ENCODE measurements at places on chromosomes 3 and 15.

- DNase-seq: no peak
Observed at GRCh38 chr15:90820481-90820880, 47.9 kb upstream of the FURIN start.

GRCh38 chr3:106820726-106821362 is 556.4 kb upstream of the CCDC54 start:
- DNase-seq: no peak

- no peak for DNase-seq
Observed at GRCh38 chr3:49386056-49386756, 25.6 kb downstream of the RHOA start.

DNA sequence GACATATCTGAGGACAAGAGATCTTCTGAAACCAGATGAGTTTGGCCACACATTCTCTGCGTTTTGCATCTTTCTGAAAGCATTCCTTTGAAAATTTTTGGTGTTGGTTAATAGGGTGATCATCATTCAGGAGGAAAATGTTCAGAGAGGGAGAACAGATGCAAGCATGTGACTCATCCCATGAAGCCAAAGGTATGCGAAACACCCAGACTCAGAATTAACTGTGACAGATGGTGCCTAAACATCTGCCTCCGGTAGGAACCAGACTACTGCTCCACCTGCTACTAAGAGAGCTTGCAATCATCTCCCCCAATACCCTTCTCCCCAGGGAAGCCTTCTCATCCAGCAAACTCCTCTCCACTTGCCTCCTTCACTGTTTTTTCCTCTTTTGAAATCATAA is 46.2 kb downstream of the TRIM69 start:
- DNase-seq: no peak

DNA sequence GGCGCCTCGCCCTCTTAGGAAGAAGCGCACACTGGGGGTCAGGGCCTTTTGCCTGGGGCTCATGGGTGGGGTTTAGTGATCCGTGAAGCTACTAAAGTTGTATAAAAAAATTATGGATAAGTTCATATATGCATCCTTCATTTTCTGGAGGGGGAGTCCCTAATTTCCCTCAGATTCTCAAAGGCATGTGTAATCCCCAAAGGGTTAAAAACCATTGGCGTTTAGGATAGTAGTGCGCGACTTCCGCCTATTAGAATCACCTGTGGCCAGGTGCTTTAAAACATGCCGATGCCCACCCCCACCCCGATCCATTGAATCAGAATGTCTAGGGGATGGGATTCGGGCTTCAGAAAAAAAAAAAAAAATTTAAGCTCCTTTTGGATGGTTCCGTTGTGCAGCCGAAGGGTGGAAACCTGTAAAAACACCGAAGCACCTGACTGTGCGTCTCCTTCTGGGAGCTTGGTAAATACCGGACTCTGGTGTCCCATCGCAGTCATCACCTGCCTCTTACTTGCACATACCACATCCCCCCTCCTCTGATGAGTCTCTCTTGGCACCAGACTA is 570 bp downstream of the APH1B start:
- no peak for DNase-seq

GRCh38 chr15:90677807-90678790 is 39.0 kb upstream of the BLM start:
- no peak for DNase-seq

DNA sequence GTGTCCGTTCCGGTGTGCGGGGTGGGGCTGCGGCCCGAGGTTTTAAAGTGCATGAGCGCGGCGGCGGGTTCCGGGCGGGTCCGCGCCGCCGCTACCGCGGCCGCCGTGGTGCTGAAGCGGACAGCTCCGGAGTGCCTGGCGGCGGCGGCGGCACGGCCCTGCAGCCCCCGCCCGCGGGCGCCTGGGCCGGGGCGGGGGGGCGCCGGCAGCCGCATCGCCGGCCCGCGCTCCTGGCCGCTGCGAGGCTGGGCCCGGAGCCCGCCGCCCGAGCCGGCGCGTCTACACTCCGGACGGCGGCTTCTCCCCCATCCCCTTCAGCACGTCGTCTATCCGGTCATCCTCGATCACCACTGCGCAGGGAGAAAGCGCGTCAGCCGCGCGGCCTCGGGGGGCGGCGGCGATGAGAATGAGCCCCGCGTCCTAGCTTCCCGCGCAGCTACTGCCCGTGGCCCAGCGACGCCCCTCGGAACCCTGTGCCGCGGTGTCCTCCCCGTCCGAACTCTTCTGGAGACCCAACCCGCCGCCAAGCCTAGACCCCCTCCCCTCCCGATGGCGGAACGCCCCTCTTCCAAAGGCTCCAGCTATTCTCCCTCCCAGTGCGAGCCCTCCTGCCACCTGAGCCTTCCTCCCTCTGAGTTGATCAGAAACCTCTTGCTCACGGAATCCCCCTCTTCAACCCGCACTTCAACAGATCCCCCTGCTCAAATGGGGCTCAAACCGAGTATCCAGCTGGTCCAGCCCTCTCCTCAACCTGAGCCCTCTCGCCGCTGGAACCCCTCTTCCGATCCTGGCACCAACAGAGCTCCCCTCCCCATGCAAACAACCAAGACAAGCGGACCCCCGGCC is 1.3 kb downstream of the CAMK2N2 start:
- no peak for DNase-seq

DNA sequence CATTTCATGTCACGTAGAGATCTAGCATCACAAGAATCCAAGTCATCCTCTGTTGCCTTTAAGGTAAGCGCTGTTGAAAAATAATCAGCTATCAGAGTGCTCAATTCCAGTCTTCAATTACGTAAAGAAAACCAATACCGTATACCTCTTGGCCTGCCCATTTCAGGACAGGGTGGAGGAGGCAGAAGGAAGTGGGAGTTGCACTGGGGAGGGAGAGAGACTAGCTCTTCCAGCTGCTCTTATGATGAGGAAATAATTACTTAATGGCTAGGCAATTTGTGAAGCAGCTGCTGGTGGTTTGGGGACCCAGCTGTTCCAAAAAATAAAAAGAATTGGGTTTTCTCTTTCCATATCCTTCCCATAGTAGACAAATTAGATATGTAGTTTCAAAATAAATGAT is 365.8 kb upstream of the MCTP2 start:
- no peak for DNase-seq

DNA sequence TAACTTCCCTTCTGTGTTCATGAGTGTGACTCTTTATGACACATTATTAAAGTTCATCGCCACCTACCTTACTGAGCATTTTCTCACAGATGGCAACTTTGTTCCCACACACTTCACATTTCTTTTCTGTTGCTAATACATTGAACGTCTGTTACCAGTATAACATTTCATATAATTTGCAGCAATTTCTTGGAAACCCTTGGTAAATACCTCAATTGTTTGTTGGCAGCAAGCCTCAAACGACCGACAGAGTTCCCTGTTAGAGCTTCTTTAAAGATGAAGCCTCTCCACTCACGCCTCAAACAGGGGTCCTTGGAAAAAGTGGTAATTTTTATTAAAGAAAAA is 3.2 kb upstream of the CHSY1 start:
- no peak for DNase-seq

GRCh38 chr3:22893644-22894325 is 309.3 kb upstream of the UBE2E2 start:
- no peak for DNase-seq

GRCh38 chr3:12884790-12885582 is 43.6 kb upstream of the RPL32 start:
- no peak for DNase-seq

DNA sequence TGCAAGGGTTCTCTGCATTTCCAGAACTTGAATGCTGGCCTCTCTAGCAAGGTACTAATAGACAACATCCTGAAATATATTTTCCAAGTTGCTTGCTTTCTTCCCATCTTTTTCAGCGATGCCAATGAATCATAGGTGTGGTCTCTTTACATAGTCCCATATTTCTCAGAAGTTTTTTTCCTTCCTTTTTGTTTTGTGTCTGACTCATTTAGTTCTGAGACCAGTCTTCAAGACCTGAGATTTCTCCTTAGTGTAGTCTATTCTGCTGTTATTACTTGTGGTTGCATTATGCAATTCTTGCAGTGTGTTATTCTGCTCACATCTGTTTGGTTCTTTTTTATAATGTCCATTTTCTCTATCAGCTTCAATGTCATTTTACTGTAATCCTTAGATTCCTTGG is 1265.0 kb upstream of the ALCAM start:
- no peak for DNase-seq

- no peak for DNase-seq
Observed at GRCh38 chr15:75181780-75182179, 19.9 kb upstream of the C15orf39 start.

GRCh38 chr3:41652931-41653330 is 309.0 kb downstream of the ULK4 start:
- no peak for DNase-seq

- DNase-seq: peak; percentile 88
Observed at GRCh38 chr3:141275973-141276372, 44.3 kb downstream of the PXYLP1 start.

GRCh38 chr3:126961191-126961790 is 21.6 kb upstream of the PLXNA1 start:
- DNase-seq: no peak

GRCh38 chr3:14789221-14789620 is 29.5 kb upstream of the FGD5 start:
- no peak for DNase-seq

DNA sequence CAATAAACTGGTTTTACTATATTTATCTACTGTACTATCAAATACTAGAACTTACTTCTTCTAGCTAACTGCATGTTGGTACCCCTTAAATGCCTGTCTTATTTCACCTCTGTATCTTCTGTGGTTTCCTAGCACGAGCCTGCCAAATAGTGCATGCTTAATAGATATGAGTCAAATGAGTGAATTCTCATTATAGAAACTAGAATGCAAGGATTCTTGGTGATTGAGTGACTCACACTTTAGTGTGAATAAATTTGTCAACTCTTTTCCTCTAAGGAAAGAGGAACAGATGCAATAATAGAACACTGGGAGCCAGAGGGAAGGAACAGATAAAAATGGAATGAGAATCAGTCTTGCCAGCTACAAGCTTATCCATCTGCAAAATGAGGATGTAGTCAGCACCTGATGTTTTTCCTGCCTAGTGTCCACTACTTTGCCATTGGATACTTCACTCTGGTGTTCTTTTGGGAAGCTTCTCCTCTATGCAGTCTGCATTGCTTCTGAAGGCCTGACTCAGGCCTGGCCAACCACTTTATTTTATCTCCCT is 189.1 kb upstream of the CADPS start:
- DNase-seq: no peak

DNA sequence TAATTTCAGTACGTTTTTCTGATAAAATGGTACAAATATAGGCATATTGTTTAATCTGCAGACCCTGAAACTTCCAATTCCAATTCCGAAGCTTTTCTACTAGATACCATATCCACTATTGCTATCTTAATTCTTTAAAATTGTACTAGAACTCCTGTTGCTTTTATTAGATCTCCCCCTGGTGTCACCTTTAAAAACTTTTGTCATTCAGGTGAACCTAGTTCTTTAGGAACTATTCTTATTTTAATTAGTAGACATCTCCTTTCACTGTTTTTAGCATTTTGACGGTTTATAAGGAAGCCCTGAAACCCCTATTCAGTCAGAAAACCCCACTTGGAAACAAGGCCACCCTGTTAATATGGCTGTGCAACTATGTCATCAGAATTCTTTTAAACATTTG is 22.3 kb downstream of the C2CD4B start:
- DNase-seq: no peak

DNA sequence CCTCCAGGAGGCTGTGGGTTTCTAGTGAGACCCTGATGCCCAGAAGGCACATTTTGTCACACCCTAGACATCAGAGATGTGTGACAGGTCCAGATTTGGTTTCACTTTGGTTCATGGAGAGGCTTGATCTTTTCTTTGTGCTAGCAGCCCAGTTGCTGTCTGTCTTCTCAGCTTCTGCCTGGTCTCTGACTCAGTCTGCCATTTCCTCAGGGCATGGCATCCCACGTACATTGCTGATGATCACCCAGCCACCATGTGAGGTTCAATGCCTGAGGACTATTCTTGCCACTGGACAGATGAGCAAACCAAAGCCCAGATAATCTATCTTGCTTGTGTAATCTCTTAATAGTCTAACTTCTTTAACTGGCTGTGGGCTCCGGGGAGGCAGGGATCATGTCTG is 144.9 kb upstream of the MRPS22 start:
- DNase-seq: no peak

DNA sequence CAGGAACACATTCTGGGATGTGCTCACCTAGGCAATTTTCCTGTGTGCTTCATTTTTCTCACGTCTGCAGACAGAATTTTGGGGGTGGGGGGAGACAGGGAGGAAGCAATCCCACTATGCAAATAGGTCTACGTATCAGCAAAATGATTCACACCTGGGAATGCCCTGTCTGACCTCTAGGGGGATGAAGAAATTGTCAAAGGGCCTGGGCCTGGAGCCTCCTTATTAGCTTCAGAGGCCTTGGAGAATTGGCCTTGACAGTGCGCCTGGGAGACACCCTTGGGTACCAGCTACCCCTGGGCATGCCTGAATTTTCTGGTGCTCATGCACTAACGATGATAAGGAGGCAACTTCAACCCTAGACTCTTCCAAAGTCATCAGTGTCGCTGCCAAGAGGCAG is 207.5 kb downstream of the CADPS start:
- no peak for DNase-seq

GRCh38 chr3:159852821-159853505 is 135.7 kb upstream of the IL12A start:
- no peak for DNase-seq

DNA sequence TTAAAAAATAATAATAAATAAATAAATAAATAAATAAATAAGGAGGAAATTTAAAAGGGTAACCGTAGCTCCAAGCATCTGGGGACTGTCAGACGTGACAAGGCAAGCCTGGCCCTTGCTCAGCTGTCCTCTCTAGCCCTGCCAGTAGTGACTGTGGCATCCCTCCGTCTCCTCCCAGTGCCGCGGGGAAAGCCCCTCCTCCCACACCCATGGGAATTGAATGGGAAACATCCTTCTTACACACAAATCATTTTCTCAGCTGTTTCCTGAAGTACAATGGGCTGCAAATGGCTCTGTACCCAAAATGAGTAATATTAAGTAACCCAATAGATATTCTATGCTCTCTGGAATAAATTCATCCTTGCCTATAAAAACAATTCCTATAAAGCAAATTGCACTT is 101.6 kb upstream of the RAD18 start:
- DNase-seq: no peak

DNA sequence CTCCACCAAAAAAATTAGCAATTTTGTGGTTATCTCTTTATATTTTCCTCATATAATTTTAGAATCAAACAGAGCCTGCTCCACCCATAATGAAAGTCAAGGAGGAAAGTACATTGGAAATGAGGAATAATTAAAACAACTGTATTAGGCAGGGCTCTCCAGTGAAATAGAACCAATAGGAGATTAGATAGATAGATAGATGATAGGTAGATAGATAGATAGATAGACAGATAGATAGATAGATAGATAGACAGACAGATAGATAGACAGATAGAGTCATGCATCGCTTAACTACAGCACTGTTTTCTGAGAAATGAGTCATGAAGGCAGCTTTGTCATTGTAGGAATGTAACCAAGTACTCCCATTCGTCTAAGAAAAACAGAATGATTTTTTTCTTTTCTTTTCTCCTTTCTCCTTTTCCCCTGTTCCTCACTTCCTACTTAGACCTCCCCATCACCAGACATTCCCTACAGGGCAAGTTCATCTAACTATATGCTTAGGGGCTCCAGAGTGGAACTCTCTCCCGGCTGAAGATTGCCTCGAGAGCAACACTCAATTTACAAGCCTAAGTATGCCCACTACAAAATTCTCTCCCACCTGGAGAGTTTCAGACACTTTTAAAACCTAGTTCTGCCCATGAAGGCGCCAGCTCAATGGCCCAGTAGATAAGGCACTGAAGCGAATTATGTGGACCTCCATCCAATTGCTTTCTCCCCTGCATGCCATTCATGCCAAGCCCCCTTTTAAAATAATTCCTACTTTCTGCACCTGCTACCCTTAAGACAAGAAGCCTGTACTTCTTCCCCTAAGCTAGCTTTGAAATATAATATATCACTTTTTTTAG is 53.3 kb upstream of the LIPC start:
- DNase-seq: no peak
